ENCODE measurements at places on chromosomes 12 and 14. TPM values are rescaled to one million over a fixed set of nuclear protein-coding genes. Genes with fewer than 3 reads are reported as not detected.

- DNase-seq: no peak
Observed at GRCh38 chr12:27207615-27208413, 36.3 kb upstream of the STK38L start.

Gene PRICKLE1
- 19.9 TPM for polyA plus RNA-seq

DNA sequence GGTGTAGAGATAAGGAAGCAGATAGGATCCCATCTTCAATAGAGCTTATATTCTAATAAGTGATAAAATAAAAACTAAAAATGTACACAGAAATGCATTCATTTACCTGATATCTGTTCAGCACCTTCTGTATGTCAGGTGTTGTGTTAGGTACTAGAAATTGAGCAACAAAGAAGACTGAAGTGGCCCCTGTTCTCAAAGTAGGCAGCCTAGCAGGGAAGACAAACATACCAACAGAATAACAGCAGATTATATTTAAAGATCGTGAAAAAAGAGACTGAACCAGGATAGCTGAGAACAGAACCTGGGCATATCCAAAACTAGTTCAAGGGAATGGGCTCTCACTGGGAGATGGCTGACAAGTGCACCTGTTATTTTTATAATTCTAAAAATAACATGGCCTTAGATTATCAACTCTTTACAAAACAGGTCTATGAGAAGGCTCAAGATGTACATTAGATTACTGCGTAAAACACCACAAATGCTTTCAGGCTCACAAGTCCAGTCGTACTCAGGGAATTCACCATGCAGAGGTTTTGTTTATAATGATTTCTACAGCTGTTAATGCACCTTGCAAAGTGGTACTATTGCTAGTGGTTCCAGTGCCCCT, 16.4 kb downstream of the ANO6 start:
- DNase-seq: no peak

Gene DDX23
- 59.4 TPM for polyA plus RNA-seq

Gene SALL2
- polyA plus RNA-seq: 7.2 TPM

DNA sequence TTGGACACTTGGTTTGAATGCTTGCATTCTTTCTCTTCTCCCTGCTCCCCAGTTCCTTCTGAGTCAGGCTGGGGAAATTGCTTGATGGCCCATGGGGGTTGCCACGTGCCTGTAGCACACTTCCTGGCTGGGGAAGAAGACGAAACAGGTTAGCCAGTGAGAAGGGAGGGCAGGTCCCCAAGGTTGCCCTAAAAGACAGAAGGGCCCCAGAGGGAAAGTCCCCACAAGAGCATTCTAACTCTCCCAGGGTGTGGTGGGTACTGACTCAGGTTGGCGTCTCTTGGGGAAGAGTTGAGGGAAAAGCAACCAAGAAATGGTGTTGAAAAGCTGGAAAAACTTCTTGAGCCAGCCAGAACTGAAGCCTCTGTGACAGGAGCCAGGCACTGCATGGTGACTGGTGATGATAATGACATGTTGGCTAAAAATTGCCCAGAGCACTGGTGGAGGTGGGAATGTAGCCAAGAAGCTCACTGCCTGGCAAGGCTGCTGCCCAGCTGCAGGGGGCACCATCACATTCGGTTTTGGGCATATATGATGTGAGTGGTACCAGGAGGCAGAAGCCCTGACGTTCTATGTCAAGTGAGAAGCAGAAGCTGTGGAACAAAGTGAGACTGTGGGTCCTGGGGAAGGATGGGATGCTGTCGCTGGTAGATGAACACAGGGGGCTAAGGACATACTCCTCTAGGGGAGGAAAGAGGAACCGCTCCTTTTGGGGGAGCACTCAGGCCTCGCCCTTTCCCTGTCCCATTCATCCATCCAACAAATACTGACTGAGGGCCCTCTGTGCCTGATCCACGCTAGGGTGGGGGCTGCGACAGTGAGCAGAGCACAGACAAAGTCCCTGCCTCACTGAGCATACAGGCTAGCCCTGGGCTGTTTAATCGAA, 8.1 kb upstream of the RABGGTA start:
- no peak for DNase-seq

DNA sequence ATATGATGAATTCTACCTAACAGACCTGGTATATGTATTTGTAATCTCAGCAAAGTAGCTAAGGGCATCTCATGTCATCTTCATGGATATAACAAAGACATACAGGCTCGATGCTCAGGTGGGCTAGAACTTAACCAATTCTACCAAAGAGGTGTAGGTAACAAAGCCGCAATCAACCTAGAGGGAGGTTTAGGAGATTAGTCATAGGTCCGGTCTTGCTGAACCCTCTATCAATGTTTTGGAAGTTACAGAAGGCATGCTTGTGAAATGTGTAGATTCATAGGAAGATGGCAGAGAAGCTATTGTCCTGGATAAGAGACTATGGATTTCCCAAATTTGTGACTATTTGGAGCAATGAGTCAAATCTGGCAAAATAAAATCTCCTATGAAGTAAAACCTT, 42.6 kb upstream of the SYCP3 start:
- no peak for DNase-seq

GRCh38 chr12:1212526-1212925, 221.5 kb downstream of the ERC1 start:
- DNase-seq: no peak

DNA sequence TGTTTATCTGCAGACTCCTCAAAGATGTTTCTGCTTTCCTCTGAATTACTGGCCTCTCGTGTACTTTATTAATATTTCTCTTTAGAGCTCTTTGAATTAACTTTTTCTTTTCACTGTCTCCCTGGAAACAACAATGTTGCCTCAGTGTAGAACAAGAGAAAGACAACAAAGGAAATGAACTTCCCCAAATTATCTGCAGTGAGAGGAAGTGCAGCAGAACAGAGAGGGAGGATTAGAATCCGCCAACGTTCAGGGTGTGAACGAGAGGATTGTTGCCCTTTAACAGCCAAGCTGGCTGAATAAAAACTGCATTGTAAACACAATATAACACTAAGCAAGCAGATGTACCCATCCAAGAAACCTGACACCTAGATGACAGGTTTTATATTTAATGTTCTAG, 375.9 kb downstream of the GALC start:
- DNase-seq: no peak

Gene MARK3
- 87.0 TPM for polyA plus RNA-seq

DNA sequence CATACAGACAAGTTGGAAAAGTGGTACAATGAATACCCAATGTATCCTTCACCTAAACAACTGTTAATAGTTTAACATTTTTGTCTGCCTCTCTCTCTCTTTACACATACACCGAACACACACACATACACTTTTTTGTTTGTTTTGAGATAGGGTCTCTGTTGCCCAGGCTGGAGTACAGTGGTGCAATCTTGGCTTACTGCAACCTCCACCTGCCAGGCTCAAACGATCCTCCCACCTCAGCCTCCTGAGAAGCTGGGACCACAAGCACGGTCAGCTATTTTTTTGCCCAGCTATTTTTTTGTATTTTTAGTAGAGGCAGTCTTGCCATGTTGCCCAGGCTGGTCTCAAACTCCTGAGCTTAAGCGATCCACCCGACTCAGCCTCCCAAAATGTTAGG, 16.8 kb downstream of the ZCCHC8 start:
- DNase-seq: no peak

- no peak for DNase-seq
Observed at GRCh38 chr12:118319627-118320026, 53.1 kb downstream of the TAOK3 start.

- no peak for DNase-seq
Observed at GRCh38 chr12:123960856-123961255, 11.8 kb downstream of the CCDC92 start.

Gene C12orf54
- not detected for polyA plus RNA-seq

Gene SLC25A21
- polyA plus RNA-seq: 0.50 TPM
